ENCODE measurements at places on chromosomes 7 and 10.

- DNase-seq: no peak
Measured at GRCh38 chr7:100546926-100547800, 8.2 kb downstream of the AGFG2 start.

DNA sequence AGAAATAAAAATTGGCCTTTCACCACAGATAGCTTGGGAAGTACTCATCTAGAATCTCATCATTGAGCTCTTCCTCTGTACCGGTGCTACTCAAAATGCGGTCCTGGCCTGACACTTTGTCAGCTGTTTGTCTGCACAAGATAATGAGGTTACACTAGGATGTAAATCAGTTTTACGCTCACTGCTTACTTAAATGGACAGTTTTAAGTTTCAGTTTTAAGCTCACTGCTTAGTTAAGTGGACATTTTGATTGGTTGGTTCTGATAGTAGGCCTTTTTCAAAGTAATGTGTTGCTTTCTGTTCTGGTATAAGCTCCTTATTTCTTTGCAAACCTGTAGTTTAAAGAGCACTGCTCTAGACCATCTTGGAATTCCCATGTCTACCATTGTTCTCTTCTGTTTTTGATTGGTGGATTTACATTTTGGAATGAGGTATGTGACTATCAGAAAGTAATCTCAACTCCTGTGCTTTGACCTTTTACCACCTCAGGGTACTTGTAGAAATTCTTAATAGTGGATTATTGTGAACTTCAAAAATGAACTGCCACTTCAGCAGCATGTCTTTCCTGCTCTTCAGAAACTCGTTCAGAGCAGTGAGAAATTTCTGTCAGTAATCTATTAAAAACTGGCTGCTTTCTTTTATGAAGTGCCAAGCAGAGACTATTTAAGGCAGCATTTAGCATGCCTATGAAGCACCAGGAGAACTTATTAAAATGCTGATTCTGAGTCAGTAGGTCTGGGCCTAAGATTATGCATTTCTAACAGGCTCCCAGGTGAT, 55.0 kb downstream of the C1GALT1 start:
- no peak for DNase-seq

DNA sequence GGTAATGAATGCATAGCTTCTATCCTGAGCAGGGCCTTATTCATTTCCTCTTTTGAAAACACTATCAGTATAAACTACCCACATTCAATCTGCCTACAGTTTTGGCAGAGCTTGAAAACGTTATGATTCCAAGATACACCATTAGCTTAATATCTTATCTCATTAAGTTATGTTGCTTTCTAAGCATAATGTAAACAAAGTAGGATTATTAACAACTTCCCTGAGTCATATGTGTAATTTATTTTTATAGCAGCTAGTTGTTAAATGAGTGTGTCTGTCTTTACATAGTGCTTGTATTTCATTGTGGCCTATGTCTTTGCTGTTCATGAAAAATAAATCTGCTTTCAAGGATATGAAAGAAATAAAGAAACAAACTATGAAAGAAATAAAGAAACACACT, 106.2 kb upstream of the DLX6 start:
- no peak for DNase-seq

DNA sequence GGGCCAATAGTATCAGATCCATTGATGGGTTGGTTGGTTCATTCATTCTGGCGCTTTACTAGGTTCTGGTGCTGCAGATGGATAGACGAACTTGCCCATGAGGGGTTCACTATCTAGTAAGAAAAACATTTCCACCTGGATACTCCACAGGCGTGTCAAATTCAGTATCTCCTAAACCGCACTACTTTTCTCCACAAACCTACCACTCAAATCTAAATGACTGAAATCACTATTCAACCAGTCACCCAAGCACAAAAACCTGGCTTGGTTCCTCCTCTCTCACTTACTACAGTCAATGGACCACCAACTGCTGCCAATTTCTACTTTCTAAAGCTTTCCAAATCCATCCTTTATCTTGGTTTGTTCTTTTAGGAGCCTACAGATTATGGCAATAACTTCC, 572 bp downstream of the AGK start:
- no peak for DNase-seq

DNA sequence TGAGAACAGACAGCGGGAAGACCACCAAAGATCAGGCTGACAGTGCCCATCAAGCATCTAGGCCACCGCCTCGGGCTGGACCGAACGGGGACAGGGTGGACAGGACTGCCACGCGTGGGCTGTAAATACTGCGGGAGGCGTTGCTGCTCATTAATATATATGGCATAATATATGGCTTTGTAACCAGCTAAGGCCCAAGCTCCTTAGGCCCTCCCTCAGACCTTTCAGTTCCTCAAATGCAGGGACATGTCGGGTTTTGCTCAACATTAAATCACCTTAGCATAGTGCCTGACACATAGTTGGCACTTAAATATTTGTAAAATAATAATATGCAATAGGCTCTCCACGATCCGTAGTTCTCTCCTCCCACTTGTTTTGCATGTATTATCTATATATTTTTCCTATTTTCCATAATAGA, 402 bp upstream of the TMEM168 start:
- DNase-seq: no peak

DNA sequence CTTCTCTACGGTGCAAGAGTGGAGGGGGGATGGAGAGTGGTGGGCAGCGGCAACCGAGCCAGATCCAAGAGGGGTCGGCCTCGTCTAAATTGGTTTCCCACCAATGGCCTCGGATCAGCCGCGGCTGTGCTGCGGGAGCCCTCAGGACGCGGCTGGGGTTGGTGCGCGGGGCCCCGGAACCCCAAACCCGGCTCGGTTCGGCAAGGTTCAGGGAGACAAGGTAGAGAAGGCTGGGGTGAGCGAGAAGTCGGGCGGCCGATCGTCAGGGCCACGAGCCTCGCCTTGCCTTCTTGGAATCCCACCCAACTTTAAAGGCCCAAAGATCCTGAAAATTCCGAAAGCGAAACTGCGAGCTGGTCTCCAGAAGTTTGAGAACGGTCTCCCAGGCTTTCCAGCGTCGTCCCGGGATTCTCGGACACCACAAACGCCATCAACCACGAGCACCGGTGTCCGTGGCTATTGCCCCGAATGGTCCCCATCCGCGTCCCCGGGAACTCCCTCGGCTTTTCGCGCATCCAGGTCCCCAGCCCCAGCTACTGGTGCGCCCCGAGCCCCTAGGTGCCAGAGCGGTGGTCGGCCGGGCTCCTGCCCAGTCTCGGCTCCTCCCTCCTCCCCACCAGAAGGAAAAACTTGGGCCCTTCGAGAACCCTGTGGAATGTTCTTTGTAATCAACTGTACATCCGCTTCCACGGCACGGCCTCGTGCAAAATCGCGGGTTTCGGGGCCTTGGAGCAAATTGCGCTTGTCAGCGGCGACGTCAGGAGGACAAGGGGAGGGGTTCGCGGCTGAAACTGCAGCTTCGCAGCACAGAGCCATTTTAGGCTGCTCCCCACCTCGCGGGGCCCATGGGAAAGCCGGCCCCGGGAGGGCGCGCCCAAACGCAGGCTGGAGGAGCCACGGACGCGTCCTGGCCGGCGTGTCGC, 3.2 kb downstream of the SFMBT2 start:
- no peak for DNase-seq

DNA sequence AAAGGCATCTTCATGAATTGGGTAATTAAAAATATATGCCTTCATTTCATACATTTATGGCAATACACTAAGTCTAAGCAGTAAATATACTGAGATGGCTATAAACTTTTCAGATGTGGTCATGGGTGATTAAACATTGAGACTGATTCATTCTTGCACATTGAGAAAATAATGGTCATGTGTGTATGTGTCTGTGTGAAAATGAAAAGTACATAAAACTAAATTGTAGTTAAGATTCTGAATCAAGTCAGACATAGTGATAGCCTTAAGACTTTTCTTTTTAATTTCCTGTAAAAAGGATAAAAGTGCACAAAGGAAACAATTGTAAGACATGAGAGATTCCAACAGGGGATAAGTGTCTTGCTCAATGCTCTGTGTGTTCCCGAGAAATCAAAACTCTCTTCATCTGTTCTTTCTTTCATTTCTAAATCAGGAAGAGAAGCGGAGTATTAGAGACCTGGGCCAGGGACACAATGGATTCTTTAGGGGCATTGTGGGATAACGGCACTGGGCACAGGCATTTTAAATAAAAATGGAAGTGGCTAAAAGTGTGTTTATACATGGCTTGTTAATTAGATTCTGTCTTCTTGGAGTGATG, 69.8 kb upstream of the AGR3 start:
- DNase-seq: no peak

- DNase-seq: no peak
Measured at GRCh38 chr7:101970801-101971200, 153.4 kb downstream of the CUX1 start.

DNA sequence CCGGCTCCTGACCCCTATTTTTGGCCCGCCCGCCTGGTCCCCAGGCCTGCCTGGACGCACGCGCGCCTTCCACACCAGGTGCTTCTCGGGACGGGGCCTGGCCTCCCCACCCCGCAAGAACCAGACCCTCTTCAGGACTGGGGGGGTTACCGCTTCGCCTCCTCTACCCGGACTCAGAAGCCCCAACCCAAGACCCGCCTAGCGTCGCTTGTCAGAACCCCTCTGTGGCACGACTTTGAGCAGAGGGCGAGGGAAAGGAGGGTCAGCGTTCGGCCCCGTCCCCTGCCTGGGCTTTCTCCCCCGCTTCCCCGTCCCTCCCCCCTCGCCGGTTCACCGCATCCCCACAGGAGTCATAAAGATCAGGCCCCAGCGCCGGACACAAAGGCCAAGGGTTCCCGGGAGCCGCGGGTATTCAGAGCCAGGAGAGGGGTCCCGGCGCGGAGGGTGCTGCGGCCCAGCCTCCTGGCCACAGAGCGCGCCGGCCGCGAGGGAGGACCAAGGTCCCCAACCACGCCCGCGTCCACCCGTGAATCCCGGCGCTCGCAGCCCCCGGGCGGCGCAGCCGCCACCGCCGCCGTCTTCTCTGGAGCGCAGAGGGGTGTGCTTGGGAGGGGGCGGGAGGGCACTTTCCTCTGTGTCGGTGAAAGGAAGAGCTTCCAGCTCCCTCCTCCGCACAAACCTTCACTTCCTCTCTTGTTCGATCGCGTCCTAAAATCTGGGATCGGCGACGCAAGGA, 351.9 kb downstream of the DNAJB6 start:
- no peak for DNase-seq

- no peak for DNase-seq
Measured at GRCh38 chr7:39085189-39085588, 107.5 kb downstream of the POU6F2 start.

DNA sequence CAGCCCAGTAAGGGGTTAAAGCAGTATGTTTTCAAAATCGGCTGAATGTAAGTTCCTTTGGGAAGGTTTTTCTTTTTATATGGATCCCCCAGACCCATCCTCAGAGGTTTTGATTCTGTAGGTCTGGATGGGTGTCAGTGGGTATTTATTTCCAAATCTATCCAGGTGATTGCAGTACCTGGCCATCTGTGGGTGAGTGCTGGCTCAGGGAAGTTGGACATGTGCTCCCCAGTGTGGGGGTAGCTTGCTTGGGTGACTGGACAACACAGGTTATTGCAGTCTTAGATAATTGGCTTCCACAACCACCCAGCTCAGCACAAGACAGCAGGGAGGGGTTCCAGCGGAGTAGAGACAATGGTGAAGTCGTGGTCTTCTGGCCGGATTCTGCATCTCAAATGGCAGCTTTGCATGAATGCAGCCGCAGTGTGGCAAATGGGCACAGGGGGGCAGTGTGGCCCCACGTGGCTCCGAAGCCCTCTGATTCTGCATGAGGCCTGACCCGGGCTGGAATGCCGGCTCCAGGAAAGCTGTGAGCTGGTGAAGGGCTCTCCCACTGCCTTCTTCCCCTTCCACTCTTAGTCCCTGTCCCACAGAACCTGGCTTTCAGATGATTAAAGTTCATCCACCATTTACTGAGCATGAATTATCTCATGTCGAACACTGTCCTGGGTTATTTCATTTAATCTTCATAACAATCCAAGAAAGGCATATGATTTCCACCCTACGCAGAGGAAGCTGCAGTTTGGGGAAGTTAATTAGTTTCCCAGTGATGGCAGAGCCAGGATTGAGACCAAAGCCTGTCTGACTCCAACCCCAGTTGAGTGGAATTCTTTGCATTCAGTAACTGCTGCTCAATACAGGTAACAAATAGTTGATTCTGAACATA, 64.5 kb upstream of the SYPL1 start:
- DNase-seq: no peak

GRCh38 chr10:75335191-75335590, 66.4 kb downstream of the ZNF503 start:
- no peak for DNase-seq

GRCh38 chr10:12902851-12903358, 98.6 kb downstream of the CCDC3 start:
- DNase-seq: no peak

DNA sequence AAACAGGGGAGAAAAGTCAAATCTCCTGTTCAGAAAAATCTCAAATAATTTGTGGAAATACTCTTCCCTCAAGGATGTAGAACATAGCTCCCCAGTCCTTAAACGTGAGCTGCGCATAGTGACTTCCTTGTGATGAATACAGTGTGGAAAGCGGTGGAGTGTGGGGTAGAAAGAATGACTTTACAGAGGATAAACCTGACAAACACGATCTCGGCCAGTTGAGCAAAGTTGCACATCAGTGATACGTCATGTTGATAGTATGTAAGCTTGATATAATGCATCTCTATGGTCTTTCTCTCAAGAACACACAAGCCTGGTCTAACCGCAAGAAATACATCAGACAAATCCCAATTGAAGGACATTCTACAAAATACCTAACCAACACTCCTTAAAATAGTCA, 32.0 kb upstream of the ZCCHC24 start:
- DNase-seq: no peak

- no peak for DNase-seq
Measured at GRCh38 chr7:155844019-155844453, 31.8 kb upstream of the SHH start.

- DNase-seq: no peak
Measured at GRCh38 chr7:110105840-110106239, 985.1 kb upstream of the LRRN3 start.

GRCh38 chr10:126598009-126598408, 72.5 kb downstream of the C10orf90 start:
- DNase-seq: no peak
